ENCODE measurements at places on chromosomes 5 and 9.

- no peak for DNase-seq
Observed at GRCh38 chr5:136162008-136162407, 29.4 kb downstream of the SMAD5 start.

GRCh38 chr9:134025606-134026541, 593 bp downstream of the BRD3OS start:
- no peak for DNase-seq

DNA sequence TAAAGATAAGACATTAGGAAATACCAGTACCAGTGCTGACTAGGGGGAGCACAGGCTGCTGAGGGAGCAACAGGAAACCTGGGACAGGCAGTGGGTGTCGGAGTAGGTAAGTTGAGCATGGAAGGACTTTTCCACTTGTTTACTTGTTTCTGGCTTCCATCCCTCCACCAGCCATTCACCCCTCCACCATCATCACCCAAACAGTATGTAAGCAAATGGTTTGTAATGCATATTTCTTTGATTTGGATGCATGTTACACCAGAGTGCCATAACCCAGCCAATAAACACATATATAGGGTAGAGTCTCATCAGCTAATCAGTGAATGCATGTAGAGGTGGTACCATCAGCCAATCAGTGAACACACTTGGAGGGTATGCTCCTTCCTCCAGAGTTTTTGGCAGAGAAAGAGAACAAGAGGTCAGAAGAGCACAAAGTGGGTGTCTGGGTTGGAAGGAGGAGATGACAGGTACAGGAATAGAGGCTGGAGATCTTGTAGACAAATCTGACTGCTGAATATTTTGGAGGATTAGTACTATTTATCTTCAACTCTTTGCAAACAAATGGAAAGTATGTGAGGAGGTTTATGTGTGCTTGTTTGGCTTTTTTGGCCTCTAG, 37.7 kb upstream of the PDE8B start:
- no peak for DNase-seq

DNA sequence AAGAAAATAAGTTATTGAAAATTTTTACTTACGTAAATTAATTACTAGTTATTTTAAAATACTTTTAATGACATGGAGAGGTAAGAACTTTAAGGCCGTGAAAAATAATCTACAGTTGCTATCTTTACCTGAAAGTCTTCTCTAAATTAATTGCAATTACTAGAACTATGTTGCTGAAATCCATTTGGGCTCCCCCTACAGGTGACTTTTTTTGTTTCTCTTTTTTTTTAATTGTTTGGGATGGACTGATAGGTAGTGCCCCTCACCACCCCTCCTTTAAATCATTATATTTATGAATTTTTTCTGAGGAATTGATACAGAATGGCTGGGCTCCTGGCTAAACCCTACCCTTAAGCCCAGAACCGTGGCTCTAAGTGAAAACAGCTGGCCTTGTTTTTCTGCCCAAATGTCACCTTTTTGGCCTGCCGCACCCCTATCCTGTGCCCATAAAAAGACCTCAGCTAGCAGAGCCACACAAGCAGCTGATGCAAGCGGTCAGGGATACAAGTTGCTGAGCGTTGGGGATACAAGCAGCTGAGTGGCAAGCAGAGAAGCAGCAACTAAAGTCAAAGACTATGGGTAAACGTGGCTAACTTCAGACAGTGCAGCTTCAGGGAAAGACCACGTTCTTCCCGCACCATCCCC, 315.2 kb upstream of the ACO1 start:
- no peak for DNase-seq

DNA sequence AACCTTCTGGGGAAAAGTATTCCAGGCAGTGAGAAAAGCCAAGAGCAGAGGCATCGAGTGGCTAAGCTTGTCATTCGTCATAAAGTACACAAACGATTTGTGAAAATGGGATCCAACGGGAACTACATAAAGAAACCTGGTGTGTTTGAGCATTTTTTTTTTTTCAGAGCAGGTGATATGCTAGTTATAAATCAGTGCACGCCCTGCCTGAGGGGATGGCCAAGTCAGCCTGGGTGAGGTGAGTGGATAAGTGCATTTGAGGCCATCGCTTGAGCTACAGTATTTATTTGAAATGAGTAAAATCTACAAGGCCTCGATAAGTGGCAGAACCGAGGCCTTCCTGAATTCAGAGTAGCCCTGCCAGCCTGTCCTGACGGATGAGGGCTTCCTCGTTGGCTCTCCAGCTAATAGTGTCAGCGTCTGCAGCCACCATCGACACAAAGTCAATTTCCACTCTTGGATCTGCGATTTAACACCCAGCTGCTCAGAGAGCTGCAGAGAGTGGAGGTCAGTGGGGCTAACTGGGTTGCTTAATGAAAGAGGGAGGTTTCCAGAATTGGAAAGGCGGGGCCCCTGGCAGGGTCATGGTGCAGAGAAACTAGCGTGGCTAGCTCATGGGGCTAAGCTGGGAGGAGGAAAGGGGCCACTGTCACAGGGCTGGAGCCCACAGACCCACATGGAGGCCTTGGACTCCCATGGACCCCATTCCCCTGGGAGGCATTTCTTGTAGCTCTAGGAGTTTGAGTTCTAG, 27.3 kb downstream of the PPARGC1B start:
- DNase-seq = no peak

GRCh38 chr5:168844922-168845296, 265.7 kb upstream of the PANK3 start:
- no peak for DNase-seq

DNA sequence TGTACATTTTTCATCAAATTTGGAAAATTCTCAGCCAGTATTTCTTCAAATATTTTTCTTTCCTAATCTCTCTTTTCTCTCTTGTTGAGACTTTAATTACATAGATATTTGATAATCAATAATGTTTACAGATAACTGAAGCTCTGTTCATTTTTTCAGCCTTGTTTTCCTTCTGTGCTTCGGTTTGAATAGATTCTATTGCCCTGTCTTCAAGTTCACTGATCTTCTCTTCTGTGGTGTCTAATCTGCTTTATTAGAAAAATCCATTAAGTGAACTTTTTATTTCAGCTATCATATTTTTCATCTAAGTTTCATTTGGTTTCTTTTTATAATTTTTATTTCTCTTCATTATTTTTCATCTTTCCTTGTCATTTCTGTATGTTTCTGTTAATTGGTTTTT, 54.1 kb downstream of the AMBP start:
- no peak for DNase-seq

DNA sequence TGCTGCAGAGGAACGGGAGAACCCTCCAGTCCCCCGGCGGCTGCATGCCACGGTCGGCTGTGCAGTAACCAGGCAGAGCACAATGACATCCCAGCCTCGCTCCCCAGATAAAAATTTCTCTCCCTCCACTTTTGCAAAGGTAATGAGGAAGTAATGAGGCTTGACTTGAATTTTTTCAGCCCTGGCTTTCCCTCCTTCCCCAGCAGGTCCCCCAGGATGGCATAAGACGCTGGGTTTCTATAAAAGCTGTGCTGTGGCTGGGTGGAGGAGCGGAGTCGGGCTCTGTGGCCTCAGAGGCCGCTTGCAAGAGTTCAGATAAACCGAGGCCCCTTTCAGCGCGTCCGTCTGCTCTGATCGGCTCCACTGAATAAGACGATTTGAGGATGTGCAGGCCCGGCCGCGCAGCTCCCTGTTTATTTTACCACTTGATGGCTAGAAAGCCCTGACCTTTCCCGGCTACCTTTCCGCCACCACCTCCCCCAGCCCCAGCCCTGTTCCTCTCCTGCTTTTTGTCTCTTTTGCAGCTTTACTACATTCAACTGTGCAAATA, 351.9 kb upstream of the IRX2 start:
- no peak for DNase-seq

DNA sequence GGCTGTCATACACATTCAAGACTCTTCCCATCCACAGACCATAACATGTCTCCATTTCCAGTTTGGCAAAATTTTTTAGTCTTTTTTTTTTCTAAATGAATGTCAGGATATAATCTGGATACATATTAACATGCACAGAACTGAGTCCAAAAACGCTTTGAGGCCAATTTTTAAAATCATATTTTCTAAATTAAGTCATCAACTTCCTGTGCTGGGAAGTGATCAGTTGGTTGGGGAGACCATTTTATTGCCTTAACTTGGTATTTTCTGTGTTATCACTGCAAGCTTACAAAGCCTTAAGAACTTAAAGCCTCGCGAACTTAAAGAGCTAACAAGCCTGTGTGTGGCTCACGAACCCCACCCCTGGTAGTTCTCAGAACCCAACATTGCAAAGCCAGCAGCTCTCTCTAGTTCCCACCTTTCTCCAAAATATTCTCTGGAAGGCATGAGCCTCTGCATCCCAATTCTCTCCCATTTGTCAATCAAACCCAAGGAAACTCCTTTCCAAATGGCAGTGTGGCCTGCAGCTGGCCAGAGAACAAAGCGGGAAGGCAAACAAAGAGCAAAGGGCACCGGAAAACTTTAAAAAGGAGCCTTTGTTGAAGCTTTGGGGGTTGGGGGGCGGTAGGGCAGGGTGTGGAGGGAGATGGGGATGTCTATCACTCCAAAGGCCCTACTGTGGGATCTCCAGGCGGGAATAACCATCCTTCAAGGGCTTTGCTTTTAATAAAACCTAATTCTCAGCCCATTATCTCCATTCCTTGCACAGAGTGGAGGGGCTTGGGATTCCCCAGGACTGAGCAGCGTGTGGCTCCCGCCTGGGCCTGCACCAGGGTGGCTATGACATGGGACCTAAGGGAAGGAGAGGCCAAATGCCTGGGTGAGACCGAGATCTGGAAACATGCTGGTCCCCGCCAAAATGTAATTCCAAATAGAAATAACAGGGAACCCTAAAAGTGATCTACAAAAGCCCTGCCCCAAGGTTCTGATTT, 65.0 kb downstream of the ROR2 start:
- DNase-seq = no peak

GRCh38 chr5:163347671-163348070, 89.7 kb upstream of the CCNG1 start:
- DNase-seq = peak; percentile 3

GRCh38 chr9:98538626-98539031, 170.1 kb downstream of the GABBR2 start:
- no peak for DNase-seq

GRCh38 chr5:41415242-41415641, 95.2 kb downstream of the PLCXD3 start:
- no peak for DNase-seq

DNA sequence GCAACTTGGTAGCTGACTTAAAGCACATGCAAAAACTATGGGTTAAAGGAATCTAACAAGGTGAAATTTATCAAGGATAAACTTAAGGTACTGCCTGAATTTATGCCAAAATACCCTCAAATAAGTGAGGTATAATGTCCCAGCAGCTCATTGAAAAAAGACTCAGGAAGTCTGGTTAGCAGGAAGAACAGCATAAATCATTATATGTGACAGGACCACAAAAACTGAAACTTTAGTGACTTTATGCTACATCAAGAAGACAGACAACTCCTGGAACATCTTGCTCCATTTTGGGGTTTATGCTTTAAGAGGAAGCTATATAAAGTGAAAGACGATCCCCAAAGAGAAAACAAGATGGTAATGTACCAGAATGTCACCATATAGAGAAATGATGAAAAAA, 282.4 kb upstream of the ZNF462 start:
- DNase-seq = no peak

DNA sequence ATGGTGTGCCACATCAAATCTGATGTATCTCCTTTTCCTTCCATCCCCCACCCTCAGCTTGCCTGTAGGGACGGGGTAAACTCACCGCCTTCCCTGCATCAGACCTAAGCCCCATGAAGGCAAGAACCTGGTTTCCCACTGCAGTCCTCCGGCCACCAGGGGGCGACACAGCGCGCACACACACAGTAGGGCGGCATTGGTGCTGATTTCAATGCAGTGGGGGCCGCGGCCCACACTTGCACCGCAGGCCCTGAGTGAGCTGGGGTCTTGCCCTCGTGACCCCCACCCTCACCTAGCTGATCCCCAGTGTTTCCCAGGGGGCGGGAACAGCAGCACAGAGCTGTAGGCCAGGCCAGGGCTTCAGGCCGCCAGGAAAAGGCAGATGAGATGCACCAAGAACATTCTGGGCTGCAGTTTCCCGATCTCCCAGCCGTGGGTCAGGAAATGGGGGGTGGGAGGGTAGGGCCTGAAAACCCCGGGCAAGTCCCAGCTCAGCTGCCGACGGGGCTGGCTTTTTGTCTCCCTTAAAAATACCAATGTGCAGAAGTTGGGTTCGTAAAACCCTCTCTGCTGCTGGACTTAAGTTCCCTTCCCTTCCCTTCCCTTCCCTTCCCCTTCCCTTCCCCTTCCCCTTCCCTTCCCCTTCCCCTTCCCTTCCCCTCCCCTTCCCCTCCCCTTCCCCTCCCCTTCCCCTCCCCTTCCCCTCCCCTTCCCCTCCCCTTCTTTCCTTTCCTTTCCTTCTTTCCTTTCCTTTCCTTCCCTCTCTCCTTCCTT, 19.5 kb downstream of the FAM163B start:
- no peak for DNase-seq

DNA sequence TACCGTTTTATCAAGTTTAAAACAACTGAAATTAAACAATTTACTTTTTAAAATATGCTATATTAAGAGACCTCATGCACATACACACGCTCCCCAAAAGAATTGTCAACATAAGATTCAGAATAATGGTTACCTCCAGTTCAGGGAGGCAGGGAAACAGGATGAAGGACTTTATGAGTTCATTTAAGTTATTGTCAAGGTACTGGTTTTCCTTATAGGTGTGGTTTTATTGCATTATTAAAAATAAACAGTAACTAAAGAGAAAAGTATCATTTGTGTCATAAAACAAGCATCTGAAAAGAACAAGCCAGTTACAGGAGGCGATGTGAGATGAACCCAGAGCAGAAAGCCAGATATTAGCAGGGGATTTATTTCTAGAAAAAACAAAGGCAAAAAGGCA, 2376.7 kb downstream of the MAT2B start:
- DNase-seq = no peak

DNA sequence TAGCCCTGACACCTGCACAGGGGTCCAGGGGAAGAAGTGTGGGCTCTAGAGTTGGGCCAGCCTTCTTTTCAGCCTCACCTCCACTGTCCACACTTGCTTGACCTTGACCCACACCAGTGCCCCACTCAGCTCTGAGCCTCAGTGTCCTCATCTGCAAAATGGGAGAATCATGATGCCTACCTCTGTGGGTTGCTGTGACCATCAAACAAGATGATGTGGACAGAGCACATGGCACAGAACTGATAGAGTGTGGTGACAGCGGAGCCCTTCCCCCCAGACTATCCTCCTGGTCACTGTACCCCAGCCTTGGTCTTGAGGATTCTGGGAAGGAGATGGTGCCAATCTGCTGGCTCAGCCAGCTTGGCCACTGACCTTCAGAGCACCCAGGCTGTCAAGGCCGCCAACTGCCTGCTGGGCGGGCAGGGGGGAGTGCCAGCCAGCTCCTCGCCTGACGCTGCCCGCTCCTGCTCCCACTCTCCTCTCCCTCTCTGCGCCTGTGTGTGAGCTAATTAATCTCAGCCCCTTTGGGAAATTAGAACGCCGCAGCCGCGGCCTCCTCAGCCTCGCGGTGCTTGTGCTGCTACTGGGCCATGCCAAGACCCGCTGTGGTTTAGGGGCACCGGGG, 16.7 kb downstream of the CXXC5 start:
- DNase-seq = no peak
